Posterior vena cava (tissue), 2 donors: ENCODE measurements at places on chromosomes 16 and 17. TPM values are rescaled to one million over a fixed set of nuclear protein-coding genes. Genes with fewer than 3 reads are reported as not detected.

Gene ABAT
- total RNA-seq = 2.2 TPM

Gene RNF112
- 8.4 TPM for total RNA-seq

Gene GCGR
- total RNA-seq = not detected

Gene OR1F1
- total RNA-seq = not detected

Gene PHAF1
- total RNA-seq = 10.4 TPM

Gene HBM
- 1.5 TPM for total RNA-seq

Gene ALDH3A2
- 38.8 TPM for total RNA-seq

Gene CCT6B
- total RNA-seq = 2.4 TPM

Gene ATP1B2
- 2.2 TPM for total RNA-seq

Gene RAP1GAP2
- 6.0 TPM for total RNA-seq
